Activated CD4-positive, alpha-beta T cell treated with anti-CD3 and anti-CD28 coated beads, Interleukin-2, Interleukin-4, amounts not matched to agents 100 ng/mL and 50 ng/mL, durations not matched to agents 16 hours and 8 hours (primary cell): ENCODE measurements at places on chromosomes 16 and 17.

- DNase-seq = peak; percentile 45
Observed at GRCh38 chr16:19223235-19224170, 55.5 kb downstream of the SYT17 start.

- no peak for DNase-seq
Observed at GRCh38 chr16:1401061-1401757, 13.3 kb downstream of the UNKL start.

DNA sequence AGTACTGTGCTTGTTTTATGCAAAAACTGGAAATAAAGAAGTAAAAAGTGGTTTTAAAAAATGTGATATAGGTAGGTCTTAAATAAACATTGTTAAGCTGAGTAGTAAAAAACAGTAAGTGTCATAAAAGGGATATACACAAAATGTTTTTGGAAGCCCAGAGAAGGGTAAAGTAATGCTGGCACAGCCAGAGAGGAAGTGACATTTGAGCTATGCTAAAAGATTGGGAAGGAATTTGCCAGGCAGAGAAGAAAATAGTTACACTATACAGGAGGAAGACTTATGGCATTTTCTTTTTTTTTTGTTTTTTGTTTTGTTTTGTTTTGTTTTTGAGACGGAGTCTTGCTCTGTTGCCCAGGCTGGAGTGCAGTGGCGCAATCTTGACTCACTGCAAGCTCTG, 40.8 kb upstream of the TAOK1 start:
- DNase-seq = no peak

DNA sequence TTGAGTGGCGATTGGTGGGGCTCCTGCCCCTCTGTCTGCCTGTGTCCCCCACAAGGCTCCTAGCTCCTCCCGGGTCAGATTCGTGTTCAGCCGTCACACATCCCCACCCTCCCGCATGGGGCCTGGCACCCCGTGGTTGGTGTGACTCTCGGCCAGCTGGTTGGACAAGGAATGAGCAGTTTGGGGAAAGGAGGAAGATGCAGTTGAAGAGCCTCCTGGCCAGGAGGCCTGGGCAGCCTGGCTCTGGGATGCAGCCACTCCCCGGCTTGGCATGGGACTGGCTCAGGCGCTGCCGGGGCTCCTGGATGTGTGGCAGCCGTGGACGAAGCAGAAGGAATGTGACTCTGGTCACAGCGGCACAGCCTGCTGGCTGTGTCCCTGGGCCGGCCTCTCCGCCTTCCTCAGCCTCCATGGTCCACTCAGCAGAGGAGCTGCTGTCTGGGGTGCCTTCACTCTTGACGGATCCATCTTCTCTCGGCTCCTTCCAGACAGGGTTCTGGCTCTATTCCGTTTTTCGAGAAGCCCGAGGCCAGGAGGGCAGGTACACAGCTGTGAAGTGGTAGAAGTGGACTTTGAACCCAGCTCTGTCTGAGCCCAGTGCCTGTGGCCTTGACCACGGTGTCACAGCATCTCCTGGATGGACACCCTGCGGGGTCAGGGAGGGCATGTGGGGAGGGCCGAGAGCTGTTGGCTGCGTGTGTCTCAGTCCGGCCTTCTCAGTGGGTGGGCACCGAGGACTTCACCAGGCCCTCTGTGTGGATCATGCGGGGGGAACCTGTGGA, 2.1 kb downstream of the TRAF7 start:
- no peak for DNase-seq

- peak; percentile 52 for DNase-seq
Observed at GRCh38 chr17:75065562-75066151, 18.6 kb downstream of the KCTD2 start.

- DNase-seq = no peak
Observed at GRCh38 chr17:43418441-43419374, 19.9 kb downstream of the ARL4D start.

DNA sequence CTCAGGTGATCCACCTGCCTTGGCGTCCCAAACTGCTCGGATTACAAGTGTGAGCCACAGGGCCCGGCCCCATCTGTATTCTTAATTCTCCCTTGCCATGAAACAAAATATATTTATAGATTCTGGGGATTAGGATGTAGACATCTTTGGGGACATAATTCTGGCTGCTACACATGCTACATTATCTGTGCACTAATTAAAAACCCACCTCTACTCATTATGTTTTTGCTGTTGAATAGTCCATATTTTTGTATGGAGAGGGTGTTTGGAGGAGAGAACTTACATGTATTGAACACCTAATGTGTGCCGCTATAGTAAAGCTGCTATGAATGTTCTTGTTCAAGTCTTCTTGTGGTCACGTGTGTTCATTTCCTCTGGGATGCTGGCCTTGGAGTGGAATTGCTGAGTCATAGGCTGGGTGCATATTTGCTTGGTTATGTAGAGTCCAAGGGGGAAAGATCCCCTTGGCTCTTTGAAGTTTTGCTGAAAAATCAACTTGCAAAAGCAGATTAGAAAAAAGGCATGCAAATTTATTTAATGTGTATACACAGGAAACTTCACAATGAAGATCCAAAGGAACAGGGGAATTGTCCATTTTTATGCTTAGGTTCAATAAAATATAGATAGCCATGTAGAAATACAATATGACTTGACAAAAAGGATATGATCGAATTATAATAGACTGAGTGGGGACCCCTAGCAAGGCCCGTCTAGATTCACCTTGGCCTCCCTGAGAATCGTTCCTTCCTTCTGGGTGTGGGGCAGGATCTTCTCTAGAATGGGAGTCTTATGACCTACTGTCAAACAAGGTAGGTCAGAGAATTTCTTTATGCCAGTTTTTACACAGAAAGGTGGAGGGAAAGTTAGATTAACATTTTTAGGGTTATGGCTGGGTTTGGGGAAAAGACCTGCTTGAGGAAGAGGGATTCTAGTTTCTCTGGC, 42.1 kb upstream of the GPRC5B start:
- DNase-seq = no peak

GRCh38 chr16:69241926-69242325, 55.0 kb downstream of the SNTB2 start:
- no peak for DNase-seq

DNA sequence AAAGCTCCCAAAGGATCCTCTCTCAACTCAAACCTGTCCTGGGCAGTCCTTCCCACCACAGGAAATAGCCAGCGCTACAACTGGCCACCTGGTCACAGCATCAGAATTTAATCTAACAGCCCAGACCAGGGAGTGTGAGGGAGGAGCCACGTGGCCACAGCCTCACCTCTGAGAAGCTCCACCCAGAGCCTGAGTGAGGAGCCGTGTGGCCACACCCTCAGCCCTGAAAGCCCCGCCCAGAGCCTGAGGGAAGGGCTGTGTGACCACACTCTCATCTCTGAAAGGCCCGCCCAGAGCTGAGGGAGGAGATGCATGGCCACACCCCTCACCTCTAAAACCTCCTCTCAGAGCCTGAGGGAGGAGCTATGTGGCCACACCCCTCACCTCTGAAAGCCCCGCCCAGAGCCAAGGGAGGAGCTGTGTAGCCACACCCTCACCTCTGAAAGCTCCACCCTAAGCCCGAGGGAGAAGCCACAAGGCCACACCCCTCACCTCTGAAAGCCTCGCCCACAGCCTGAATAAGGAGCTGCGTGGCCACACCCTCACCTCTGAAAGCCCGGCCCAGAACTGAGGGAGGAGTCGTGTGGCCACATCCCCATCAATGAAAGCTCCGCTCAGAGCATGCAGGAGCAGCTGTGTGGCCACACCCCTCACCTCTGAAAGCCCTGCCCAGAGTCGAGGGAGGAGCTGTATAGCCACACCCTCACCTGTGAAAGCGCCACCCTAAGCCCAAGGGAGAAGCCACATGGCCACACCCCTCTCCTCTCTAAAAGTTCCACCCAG, 28.6 kb downstream of the SLC38A8 start:
- peak; percentile 71 for DNase-seq

- peak; percentile 24 for DNase-seq
Observed at GRCh38 chr17:142102-142661, 4.8 kb downstream of the SCGB1C2 start.

DNA sequence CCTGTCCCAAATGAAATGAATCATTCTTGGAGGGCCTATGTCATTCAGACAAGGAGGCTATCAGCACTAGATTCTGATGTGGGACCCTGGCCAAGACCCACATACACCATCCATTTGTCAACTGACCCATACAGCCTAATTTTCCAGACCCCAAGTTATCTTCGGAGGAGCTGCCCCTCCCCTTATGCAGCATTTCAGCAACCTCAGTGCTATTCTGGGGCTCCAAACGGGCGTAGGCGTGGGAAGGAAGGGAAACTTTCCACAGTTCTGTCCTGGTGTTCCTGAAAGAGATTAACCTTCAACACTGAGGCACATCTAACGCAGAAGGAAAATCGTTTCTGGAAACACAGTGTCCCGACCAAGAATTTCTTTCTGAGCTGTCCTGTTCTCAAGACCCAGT, 86.7 kb downstream of the MYH11 start:
- DNase-seq = no peak

- no peak for DNase-seq
Observed at GRCh38 chr17:27430882-27431491, 25.3 kb upstream of the KSR1 start.

GRCh38 chr16:76182041-76182635, 95.1 kb upstream of the CNTNAP4 start:
- DNase-seq = no peak

- DNase-seq = no peak
Observed at GRCh38 chr17:69592692-69593350, 178.3 kb downstream of the MAP2K6 start.

GRCh38 chr17:18950346-18950745, 1.6 kb upstream of the SLC5A10 start:
- DNase-seq = no peak

GRCh38 chr17:40622509-40622928, 25.1 kb downstream of the SMARCE1 start:
- DNase-seq = no peak

GRCh38 chr16:47142486-47142820, 1.3 kb downstream of the NETO2 start:
- no peak for DNase-seq

GRCh38 chr16:29256501-29256981, 150.0 kb downstream of the NPIPB11 start:
- no peak for DNase-seq

GRCh38 chr17:82912484-82913089, 72.8 kb upstream of the ZNF750 start:
- DNase-seq = no peak

GRCh38 chr17:36665417-36665816, 64.0 kb downstream of the MRM1 start:
- DNase-seq = no peak

- no peak for DNase-seq
Observed at GRCh38 chr16:52861614-52862022, 191.1 kb downstream of the CHD9NB start.

DNA sequence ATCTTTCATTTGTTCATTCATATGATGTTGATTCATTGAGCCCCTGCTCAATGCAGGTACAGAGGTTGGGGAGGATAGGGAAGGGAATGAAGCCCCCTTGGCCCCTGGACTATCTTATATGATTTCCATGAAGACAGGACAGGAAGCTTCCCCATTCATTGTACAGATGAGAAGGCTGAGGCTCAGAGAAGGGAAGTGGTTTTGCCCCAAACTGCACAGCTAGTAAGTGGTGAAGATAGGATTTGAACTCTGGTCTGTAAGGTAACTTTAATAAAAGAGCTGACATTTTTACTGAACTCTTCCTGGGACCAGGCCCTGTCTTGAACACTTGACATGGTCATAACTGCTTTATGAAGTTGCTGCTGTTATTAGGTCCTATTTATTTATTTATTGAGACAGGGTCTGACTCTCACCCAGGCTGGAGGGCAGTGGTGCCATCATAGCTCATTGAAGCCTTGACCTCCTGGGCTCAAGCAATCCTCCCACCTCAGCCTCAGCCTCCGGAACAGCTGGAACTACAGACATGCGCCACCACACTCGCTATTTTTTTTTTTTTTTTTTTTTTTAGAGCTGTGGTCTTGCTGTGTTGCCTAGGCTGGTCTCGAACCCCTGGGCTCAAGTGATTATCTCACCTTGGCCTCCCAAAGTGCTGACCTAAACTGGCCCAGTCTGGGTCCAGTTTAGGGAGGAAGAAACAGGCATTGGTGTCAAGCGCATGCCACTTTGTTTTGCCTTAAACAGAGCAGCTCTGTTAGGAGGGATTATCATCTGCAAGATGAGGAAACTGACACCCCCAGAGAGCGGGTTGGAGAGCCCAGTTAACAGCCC, 5.0 kb downstream of the CTF1 start:
- no peak for DNase-seq

- DNase-seq = no peak
Observed at GRCh38 chr17:73695035-73695738, 50.9 kb upstream of the SDK2 start.

DNA sequence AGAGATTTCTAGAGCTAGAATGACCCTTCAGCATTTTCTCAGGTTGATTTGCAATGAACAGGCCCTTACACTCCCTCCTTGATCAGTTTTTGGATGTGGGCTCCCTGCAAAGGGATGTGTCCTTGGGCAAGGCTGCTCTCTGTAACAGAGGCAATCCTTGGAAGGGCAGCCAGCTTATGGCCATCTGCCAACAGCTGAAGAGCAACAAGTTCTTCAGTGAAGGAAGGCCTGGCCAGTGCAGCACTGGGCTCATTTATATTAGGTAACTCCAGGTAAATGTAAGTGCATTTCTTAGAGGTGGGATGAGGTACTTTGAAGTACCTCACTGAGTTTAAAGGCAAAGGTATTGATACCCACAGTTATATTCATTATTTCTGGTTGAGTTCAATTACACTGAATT, 114.3 kb upstream of the KCNJ16 start:
- DNase-seq = no peak

GRCh38 chr17:64491034-64491860, 5.6 kb downstream of the POLG2 start:
- peak; percentile 61 for DNase-seq

DNA sequence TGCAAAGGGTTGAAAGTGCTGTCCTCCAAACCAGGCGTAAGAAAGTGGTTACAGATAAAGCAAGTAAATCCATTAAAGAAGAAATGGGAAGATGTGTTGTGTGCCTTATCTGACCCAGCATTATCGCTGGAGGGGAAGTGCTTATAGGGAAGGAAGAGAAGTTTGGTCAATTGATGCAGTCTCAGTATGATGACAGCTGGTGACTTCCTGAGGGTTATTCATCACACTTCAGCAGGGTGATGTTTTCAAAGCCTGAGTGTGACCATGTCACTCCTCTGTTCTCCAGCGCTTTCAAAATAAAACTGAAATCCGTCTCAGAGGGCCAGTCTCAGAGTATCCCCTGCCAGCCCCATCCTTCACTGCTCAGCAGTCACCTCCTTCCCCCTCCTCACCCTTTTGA, 505.4 kb upstream of the RBFOX1 start:
- no peak for DNase-seq

DNA sequence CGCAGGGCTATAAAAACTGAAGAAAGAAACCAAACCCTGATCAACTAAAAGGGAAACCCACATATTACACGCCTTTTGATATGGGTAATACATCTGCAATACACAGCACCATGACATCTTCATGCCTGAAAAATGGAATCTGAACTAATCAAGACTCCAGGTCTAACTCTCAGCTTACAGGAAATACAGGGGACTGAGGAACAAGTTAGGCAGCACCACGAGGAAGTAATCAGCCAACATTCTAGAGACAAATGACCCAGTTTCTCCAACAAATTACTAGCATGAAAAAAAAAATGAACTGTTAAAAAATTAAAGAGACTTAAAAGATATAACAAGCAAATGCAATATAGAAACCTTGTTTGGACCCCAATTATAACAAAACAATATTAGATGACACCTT, 9.1 kb downstream of the SLC39A11 start:
- DNase-seq = no peak
